ENCODE measurements at places on chromosomes 3 and 15. TPM values are rescaled to one million over a fixed set of nuclear protein-coding genes. Genes with fewer than 3 reads are reported as not detected.

The LYSMD2 gene
- total RNA-seq: 20.6 TPM

DNA sequence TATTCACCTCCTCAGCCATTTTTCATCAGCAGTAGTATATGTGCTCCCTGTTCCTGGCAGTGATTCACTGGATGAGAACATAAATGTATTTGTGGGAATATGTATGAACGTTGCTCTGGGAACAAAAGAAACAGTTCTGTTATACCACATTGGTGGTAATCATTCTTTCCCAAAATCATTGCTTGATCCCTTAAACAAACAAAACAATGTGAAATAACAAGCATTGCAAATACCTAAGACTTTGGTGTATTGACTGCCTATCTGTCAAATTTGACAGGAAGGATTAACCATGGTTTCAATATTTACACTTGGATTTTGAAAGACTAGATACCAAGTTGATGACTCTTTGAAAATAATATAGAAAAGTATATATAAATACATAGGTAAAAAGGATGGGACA lies 284.1 kb downstream of the FHIT start:
- no peaks in the 10 kb centered on the region for H3K27me3 ChIP-seq
- no peak for DNase-seq
- H3K4me1 ChIP-seq: no peaks in the 10 kb centered on the region
- H3K27ac ChIP-seq: no peak overlapping the region
- H3K36me3 ChIP-seq: no peaks in the 10 kb centered on the region

The TMC3 gene
- total RNA-seq: not detected

The GOLGA8J gene
- not detected for total RNA-seq

DNA sequence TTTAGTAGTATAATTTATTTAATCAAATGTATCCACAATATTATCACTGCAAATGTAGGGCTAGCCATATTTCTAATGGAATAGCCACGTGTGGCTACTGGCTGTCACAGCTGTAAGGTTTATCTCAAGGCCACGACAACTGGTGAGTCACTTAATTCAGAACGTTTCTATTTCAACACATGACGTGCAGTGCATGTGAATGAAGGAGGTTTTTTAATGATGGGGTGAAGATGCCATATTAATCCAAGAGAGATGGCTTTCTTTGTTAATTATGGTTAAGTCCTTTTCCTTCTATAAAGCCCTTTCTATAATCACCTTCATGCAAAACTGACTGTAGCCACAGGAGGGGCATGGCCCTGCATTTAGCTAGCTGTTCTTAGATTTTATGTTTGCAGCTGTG lies 212.0 kb downstream of the FEZF2 start:
- no peaks in the 10 kb centered on the region for H3K27me3 ChIP-seq
- DNase-seq: no peak
- H3K27ac ChIP-seq: no peak overlapping the region
- peaks cover 33% of the 10 kb centered on the region for H3K4me1 ChIP-seq
- no peak overlapping the region for H3K4me3 ChIP-seq

GRCh38 chr3:81444817-81445460 lies 316.5 kb downstream of the GBE1 start:
- DNase-seq: no peak
- no peak overlapping the region for H3K4me3 ChIP-seq
- H3K36me3 ChIP-seq: no peaks in the 10 kb centered on the region
- no peaks in the 10 kb centered on the region for H3K27me3 ChIP-seq
- H3K4me1 ChIP-seq: no peaks in the 10 kb centered on the region
- H3K27ac ChIP-seq: no peak overlapping the region

- H3K36me3 ChIP-seq: no peaks in the 10 kb centered on the region
- DNase-seq: no peak
- H3K4me3 ChIP-seq: no peak overlapping the region
- H3K4me1 ChIP-seq: peaks cover 18% of the 10 kb centered on the region
These were observed 167.0 kb upstream of the TBL1XR1 start for GRCh38 chr3:177364236-177364635.

DNA sequence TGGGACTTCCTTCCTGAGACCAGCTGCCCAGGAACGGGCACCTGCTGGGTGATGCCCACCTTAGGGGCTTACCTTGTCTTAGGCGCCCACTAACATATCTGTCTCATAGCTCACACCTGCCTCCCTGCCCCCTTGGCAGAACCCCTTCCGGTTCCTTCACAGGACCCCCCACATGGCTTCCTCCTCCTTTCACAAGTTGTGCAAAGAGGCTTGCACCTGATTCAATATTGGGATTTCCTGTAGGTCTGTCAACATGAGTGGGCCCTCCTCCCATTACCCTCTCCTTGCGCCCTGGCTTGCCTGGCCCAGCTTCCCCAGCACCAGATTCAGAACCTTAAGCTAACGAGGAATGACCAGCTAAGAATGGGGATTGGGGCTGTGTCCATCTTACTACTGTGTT lies 633 bp downstream of the THPO start:
- no peaks in the 10 kb centered on the region for H3K36me3 ChIP-seq
- H3K4me1 ChIP-seq: peaks cover 12% of the 10 kb centered on the region
- H3K4me3 ChIP-seq: no peak overlapping the region
- no peak for DNase-seq
- H3K27ac ChIP-seq: no peak overlapping the region

The LRRIQ4 gene
- total RNA-seq: 0.29 TPM

GRCh38 chr3:2872884-2873283 lies 237.3 kb downstream of the IL5RA start:
- no peaks in the 10 kb centered on the region for H3K36me3 ChIP-seq
- DNase-seq: no peak
- no peak overlapping the region for H3K4me3 ChIP-seq
- H3K4me1 ChIP-seq: no peaks in the 10 kb centered on the region
- H3K27me3 ChIP-seq: no peaks in the 10 kb centered on the region
- no peak overlapping the region for H3K27ac ChIP-seq

DNA sequence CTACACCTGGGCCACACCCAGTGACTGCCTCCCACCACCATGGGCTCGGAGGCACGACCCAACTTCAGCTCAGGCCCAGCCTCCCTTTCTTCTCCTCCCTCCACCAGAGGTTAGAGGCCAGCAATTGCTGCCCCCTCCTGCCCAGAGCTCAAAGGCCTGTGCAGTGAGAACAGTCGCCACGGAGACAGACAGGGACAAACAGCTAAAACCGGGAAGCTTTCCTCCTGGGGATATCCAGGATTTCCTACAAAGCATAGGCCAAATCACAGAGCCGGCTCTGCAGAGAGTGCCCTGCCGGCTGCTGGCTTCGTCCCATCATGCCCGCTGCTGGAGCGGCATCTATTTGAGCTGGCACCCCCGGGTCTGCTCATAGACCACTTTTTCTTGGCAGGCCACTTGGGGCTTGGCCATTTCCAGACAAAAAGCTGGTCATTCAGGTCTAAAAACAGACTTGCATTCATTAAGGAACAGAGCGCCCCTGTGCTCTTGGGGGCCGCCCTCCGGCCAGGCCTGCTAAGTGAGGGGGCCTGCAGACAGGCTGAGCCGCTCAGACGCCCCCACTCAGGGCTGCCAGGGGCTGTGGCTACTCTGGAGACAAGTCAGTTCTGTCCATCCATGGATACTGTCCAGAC lies 17.5 kb downstream of the GRAMD2A start:
- H3K4me1 ChIP-seq: no peaks in the 10 kb centered on the region
- peaks cover 18% of the 10 kb centered on the region for H3K27me3 ChIP-seq
- H3K27ac ChIP-seq: no peak overlapping the region
- DNase-seq: no peak
- no peaks in the 10 kb centered on the region for H3K36me3 ChIP-seq
